ENCODE measurements at places on chromosomes 6 and 20. TPM values are rescaled to one million over a fixed set of nuclear protein-coding genes. Genes with fewer than 3 reads are reported as not detected.
A peak's percentile ranks its signal among the peaks of the same experiment; 100 is the strongest.

Gene DEFB132
- total RNA-seq, result not detected

Gene COX4I2
- not detected for total RNA-seq

Gene TCF21
- total RNA-seq, result 6.6 TPM

DNA sequence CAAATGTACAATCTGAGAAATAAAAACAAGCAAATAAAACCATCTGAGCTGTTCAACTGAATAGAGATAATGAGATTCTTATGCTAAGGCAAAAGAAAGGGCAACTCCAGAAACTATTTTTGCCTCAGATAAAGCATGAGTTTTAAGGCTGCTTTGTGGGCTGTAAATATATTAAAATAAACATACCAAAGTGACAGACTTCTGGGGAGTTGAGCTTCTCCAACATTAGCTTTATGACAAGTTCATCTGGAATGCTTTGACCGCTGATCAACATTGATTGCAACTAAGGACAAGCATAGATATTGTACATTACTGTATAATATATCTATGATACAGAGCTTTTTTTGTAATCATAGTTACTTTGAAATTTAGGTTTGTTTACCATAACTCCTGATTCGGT lies 19.3 kb downstream of the AK9 start:
- DNase-seq, result peak; percentile 59

DNA sequence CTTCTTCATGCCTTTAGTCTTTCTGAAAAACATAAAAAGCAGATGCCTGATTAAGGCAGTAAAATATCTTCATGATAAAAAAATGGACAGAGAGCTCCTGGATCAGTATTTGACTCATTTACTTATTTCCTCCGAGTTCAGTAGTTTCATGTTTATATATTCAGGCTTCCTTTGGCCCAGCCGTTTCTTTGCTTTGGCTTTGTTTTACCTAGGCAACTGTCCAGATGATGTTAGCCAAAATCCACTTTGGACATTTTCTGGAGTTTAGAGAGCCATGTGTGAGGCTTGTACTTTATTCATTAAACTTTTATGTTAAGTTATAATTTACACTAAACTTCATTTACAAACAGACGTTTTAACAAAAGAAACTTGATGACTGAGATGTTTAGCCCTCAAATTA lies 307.1 kb upstream of the RSPO3 start:
- peak; percentile 52 for DNase-seq

GRCh38 chr6:89830170-89830809 lies 610 bp downstream of the CASP8AP2 start:
- no peak for DNase-seq

DNA sequence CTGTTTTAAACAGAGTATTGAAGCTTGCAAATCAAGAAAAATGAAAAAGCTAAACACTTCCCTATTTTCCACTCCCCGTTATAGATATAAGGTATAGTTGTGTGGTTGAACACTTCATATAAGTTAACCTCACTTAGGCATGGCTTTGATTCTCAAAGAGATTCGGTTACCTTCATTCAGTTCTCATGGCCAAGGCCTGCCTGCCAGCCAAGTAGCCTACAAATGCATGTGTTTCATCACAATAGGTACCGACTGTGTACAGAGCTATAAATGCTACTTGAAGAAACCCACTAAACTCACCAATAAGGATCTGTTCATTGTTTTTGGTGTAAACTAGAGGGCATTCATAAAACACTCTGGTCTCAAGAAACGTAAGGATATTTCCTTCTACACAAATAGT lies 27.8 kb downstream of the PM20D2 start:
- no peak for DNase-seq

GRCh38 chr6:135710042-135710441 lies 141.5 kb upstream of the PDE7B start:
- no peak for DNase-seq

GRCh38 chr6:162074641-162075275 lies 652.8 kb downstream of the PRKN start:
- DNase-seq, result no peak

- peak; percentile 29 for DNase-seq
These were observed 30.0 kb upstream of the KIF6 start for GRCh38 chr6:39755231-39755630.
